ENCODE measurements at places on chromosomes 6 and 20.

- DNase-seq, result peak; percentile 29
These were observed 92.1 kb downstream of the FYN start for GRCh38 chr6:111781041-111781708.

GRCh38 chr6:90870561-90870960 is 283.7 kb upstream of the MAP3K7 start:
- DNase-seq, result no peak

GRCh38 chr6:168011291-168011690 is 13.8 kb downstream of the KIF25 start:
- no peak for DNase-seq

DNA sequence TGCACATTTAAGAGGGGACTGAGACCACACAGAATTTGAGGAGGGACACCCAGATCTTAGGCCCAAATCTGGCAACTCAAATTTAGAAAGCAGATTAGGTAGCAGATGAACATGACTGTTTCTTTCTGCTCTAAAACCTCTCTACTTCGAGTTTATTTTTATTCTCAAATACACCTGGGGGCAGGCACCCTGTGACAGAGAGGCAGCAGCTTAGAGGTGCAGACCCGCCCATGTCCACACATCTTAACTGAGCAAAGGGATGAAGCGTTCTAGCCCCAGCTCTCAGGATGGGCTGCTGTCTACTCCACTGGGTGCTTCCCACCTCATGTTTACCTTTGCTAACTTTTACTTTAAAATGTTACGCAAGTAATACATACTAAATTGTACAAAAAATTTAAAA is 125.0 kb downstream of the SLC23A2 start:
- DNase-seq, result no peak

DNA sequence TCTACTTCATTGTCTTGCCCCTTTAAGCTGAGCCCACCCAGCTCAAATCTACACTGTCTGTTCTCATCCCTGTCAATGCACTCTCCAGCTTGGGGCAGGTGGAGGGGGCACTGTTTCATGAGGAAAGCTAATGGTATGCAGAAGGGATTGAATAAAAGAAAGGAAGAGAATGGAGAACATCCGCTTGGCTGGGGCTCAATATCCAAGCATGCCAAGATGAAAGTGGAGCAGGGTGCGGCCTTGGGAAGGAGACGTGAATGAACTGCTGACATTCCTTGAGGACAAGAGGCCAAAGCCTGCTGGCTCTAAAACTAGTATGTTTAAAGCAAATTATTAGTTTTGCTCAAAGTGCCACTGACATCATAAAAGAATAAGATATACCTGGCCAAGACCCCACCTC is 24.2 kb downstream of the AKAP12 start:
- DNase-seq, result no peak

DNA sequence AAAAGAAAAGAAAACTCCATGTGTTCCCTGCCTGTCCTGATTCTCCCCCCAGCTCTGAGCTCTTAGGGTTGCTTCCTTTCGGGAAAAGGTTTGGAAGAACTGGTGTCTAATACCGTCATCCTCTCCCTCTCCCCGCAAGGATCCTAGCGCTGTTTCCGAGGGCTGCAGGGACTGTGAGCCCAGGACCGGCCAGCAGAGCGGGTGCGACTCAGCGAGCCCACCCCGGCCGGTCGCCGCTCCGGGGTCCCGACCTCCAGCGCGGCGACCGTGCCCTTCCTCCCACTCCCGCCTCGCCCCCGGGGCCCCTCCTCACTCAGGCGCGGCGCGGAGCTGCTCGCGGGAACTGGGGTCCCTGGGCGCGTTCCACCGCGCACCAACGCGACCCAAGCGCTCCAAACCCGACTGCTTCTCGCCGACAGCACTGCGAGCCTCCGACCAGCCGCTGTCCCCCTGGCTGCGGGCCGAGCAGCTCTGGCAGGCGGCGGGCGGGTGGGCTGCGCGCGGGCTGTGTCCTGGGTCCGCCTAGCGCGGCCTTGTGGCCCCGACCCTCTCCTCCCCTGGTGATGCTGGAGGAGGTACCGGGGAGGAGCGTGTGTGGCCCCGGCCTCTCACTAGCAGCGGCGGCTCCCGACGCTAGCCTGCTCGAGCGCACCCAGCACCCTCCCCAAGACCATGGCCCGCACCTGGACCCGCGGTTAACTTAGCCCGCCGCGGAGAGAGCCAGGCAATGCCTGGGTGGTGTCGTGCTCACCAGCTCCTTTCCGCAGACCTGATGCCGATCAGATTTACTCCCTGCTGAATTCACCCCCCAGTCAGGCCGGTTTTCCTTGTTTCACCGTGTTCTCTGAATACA is at the start of gene PLA2G7:
TSS of gene PLA2G7 (minus strand) at position 509 of the 853 bp plus-strand sequence. CDS start 12,484 bp downstream, outside the sequence.
- DNase-seq, result peak; percentile 12

DNA sequence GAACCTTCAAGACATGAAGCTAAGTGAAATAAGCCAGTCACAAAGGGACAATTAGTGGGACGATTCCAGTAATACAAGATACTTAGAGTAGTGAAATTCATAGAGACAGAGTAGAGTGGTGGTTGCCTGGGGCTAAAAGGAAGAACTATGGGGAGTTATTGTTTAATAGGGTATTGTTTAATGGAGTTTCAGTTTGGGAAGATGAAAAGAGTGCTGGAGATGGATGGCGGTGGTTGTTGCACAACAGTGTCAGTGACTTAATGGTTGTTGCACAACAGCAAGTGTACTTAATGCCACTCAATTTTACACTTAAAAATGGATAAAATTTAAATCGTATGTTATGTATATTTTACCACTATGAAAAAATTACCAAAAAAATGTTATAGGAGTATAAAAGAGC is 209.7 kb upstream of the TENT5A start:
- no peak for DNase-seq

- peak; percentile 49 for DNase-seq
These were observed 172.6 kb upstream of the KCNG1 start for GRCh38 chr20:51195419-51195901.

- DNase-seq, result peak; percentile 93
These were observed 21.7 kb downstream of the VPS52 start for GRCh38 chr6:33249732-33250630.

DNA sequence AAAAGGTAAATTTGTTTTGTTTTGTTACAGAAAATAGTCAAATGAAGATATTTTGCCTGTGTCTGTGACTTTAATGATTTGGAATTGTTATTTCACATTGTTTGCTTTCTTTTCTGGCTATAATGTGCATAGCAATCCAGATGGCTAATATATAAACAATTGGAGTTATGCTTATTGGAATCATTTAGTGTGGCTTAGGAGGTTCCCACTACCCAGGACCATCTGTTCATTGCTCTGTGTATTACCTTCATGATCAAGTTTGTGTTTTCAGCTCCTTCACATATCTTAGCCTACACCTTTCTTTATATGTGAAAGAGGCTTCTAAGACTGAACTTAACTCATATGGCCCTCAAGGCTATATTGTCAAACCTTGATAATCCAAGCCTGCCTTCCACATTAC is 232.9 kb downstream of the BCKDHB start:
- DNase-seq, result no peak

- peak; percentile 99 for DNase-seq
These were observed 31.7 kb downstream of the IL20RA start for GRCh38 chr6:137013031-137013430.

DNA sequence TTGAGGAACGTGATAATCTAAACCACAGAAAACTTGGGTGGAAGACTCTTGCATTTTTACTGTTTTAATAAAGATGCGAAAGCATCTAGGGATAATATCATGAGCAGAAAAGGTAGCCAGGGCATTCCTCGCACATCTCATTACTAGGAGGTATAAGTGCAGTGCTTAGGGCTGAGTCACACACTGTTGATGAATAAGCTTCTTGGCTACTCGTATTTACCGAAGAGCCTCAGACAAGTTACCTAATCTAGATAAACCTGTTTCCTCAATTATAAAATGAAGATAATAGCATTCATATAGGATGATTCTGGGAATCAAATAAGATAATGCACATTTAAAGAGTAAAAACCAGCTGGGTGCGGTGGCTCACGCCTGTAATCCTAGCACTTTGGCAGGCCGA is 780 bp upstream of the KIAA0319 start:
- no peak for DNase-seq

DNA sequence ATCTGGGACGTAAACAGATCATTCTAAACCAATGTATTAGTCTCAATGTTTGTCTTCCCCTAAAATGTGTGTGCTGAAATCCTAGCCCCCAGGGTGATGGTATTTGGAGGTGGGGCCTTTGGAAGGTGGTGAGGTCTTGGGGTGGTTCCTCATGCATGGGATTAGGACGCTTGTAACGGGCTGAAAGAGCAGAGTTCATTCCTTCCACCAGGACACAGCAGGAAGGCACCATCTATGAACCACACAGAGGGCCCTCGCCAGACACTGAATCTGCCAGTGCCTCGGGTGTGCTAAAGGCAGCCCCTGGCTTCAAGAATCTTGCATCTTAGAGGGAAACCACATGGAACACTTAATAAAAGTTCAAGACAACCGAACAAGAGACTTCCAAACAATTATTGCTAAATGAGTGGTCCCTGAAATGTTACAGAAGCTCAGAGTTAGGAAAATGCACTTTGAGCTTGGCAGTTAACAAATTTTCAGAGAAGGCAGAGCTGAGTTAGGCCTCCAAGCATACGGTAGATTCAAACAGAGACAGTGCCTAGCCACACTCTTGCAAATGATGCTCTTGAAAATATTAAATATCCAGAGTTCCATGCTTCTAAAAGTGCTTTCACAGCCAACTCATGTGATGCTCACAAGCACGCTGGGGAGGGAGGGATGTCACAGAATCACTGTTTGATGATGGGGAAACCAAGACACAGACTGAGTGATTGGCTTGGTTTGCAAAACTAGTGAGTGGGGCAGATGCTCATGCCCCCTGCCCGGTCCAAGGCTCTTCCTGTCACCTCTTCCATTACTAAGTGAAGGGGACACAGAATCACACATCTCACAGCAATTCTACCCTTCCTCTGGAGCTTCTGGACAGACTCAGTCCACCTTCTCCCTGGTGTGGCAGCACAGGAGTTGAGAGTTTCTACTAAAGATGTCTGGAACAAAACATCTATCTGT is 27.4 kb downstream of the TBC1D7 start:
- no peak for DNase-seq
